ENCODE measurements at places on chromosomes 2 and 18.

DNA sequence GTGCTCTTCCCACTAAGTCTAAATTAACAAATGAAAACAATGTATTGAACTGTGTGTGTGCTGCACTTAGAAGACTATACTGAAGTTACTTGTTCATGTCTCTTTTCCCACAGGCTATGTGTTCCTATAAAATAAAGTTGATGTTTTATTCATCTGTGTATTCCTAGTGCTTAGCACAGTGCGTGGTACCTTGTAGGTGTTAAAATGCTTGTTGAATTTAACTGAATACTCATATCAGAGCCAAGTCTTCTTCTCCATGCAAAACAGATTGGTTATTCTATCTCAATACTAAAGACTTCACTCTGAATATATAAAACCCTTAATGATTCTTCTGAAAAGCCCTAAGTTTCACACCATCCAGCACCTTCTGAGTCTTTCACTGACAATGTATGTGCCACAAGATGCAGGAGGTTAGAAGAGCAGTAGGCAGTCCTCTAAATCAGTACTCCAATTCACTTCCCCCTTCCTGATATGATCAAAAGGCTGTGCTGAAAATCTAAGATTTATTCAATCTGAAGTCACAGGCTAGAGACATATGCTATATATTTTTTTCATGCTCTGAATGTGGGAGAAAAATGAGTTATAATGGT lies 231.7 kb upstream of the CCDC150 start:
- DNase-seq = no peak

DNA sequence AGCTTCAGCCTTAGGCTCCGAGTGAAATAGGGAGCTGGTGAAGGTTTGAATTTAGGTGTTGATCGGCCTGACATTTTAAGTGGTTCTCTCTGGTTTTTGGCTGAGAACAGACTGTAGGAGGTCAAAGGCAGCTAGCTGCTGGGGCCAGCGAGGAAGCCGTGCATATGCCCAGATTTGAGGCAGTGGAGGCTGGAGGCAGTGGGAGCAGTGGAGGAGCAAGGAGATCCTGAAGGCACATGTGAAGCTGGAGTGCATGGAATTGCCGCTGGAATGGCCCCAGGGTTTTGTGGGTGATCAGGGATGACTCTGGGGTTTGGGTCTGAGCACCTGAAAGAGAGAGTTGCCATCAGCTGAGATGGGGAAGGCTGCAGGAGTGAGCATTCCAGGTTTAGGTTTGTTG lies 25.1 kb downstream of the STEAP3 start:
- DNase-seq = no peak

GRCh38 chr2:11729362-11730212 lies 16.8 kb upstream of the LPIN1 start:
- DNase-seq = no peak

- no peak for DNase-seq
Observed at GRCh38 chr2:151526572-151527090, 116.9 kb downstream of the RIF1 start.

DNA sequence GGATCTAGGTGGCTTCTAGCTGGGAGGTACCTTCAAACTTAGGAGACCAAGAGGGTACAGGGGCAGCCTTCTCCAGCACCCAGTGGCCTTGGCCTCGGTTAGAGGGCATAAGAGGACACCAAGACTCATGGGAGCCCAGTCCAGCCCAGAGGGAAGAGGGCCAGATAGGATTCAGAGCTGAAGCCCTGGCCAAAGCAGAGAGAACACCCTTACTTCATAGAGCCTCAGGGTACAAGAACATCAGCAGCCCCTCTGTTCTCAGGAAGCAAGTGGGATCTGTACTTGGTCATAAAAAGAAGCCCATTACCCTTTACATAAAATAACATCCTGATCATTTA lies 45.0 kb upstream of the ASPRV1 start:
- DNase-seq = no peak

- DNase-seq = no peak
Observed at GRCh38 chr2:74646201-74646600, 1.9 kb downstream of the M1AP start.

GRCh38 chr2:31335921-31336585 lies 78.5 kb downstream of the XDH start:
- DNase-seq = no peak

GRCh38 chr2:45192991-45193390 lies 183.7 kb upstream of the SIX2 start:
- no peak for DNase-seq

DNA sequence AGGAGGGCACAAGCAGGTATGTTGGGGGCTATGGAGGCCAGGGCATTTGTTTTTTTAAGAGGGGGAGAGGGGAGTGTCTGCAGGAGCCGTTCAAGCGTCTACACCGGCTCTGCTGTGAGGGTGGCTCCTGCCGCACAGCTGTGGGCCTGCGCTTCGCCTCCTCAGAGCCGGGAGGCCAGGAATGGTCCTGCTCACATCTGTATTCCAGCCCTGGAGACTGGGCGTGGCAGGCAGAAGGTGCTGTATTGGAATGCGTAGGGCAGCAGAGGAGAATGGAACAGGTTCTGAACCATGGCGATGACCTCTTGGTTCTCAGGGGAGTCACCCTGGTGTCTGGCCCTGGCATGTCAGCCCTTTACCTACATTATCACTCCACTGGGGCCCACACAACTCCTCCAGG lies 26.8 kb upstream of the INHBB start:
- DNase-seq = no peak

DNA sequence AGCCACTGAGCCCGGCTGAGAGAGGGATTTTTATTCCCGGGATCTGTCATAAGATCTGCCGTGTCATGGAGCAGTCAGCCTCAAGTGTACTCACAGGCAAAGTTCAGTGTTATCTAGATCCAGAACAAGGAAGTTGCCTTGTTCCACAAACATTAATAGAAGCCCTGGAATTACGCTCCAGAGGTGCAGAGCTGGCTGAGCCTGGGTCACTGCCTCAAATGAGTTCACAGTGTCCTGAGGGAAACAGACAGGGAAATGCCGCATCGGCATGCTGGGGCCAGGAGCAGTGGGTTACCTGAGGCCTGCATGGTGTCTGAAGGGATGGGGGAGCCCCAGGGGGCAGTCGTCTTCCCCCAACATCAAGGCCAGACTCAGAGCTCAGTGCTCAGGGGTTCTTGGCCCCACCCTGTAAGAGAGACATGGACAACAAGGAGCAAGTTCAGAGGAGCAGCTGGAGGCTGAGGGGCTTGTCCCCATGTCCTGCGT lies 42.7 kb upstream of the ODC1 start:
- peak; percentile 94 for DNase-seq

- DNase-seq = no peak
Observed at GRCh38 chr2:17813742-17814473, 2.4 kb upstream of the MSGN1 start.

GRCh38 chr18:2179498-2180183 lies 391.7 kb downstream of the METTL4 start:
- no peak for DNase-seq

- DNase-seq = no peak
Observed at GRCh38 chr2:89848763-89849368, 1157.4 kb downstream of the RPIA start.

- no peak for DNase-seq
Observed at GRCh38 chr18:55420665-55421307, 167.2 kb downstream of the TCF4 start.

DNA sequence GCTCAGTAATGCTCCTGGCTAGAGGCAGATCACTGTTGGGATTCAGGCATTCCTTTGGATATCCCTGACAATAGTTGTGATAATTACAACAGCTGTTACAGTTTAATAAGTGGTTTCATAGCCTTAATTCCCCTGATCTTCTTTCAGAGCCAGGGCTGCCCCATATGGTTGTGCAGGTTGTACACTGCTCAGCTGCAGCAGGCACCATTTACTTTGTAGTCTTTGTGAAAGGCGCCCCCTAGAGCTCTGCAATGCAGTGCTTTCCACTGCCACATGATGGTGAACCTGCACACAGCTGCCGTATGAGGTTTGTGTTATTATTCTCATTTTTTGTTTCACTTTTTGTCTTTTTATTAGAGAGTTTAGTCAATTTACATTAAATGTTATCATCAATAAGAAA lies 239.1 kb downstream of the KCNS3 start:
- no peak for DNase-seq

GRCh38 chr2:46068636-46069035 lies 228.6 kb upstream of the EPAS1 start:
- no peak for DNase-seq

- DNase-seq = no peak
Observed at GRCh38 chr2:222576171-222577081, 79.5 kb downstream of the FARSB start.

DNA sequence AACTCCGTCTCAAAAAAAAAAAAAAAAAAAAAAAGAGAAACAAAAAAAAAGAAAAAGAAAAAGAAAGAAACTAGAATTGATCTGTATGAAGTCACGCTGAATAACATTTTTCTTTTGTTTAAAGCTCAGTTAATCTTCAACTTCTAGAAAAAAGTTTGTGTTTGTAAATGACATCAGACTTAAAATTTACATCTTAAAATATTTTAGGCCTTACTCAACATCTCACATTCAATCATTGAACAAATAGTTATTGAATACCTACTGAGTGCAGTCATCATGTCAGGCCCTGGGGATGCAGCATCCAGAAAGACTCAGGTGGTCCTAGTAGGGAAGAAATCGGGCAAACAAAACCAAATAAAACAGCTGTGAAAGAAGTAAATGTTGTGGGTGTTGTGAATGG lies 292.3 kb upstream of the FANCL start:
- DNase-seq = no peak

- DNase-seq = no peak
Observed at GRCh38 chr2:43305012-43305411, 78.6 kb upstream of the ZFP36L2 start.

- DNase-seq = peak; percentile 83
Observed at GRCh38 chr2:96773922-96774321, 13.2 kb downstream of the CNNM4 start.

DNA sequence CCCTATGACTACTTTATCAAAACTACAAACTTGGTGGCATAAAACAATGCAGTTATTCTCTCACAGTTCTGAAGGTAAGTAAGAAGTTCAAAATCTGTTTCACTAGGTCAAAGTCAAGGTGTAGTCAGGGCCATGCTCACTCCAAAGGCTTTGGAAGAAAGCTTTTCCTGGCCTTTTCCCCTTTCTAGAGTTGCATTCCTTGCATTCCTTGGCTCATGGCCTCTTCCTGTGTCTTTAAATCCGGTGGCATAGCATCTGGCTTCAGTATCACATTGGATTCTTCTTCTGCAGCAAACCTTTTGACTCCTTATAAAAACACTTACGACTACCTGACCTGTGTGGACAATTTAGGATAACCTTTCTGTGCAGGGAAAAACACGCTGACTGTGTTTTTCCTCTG lies 543.5 kb upstream of the HNMT start:
- no peak for DNase-seq

DNA sequence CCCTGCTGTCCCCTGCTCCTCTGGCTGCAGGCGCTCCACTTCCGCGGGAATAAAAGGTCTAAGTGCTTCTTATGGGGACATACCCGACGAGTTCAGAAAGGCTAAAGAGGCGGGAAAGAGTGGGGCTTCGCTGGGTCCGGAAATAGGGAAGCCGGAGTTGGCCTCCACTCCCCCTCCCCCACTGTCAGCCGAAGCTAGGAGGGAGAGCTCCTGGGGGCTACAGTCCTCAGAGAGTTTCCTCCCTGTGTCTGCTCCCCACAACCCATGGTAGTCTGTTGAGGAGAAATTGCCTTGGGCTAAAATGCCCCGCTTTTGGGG lies 7.2 kb downstream of the GAD1 start:
- no peak for DNase-seq

DNA sequence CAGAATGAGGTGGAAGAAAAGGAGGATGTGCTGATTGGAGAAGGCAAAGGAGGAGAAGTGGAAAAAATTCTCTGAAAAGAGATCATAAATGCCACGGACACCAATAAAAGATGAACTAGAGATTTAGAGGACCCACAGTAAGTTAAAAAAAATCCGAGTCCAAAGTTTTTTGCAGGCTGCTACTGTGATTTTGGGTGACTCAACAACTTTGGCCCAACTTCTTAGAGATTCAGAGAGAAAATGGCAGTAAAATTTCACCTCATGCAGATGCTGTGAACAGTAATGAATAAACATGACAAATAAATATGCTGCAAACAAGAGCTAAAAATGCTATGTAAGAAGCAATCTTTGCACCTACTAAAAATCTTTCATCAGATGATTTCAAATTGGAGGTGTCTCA lies 176.9 kb upstream of the SESTD1 start:
- DNase-seq = no peak
